Progenitor cell of endocrine pancreas (in vitro differentiated cells): ENCODE measurements at places on chromosomes 12 and 14. TPM values are rescaled to one million over a fixed set of nuclear protein-coding genes. Genes with fewer than 3 reads are reported as not detected.

- no peak for DNase-seq
Measured at GRCh38 chr14:39673734-39674133, 241.5 kb upstream of the FBXO33 start.

DNA sequence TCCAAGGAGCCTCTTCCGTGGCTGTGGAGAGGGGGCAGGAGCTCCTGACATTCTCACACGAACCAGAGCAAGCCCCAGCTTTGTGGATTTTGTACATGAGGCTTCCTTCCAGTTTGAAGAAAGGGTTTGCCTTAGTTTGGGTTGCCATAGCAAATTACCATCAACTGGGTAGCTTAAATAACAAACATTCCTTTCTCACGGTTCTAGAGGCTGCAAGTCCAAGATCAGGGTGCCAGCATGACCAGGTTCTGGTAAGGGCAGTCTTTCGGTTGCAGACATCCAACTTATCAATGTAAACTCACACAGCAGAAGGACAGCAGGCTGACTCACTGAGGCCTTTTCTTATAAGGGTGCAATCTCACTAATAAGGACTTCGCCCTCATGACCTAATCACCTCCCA lies 25.9 kb upstream of the STAB2 start:
- DNase-seq = no peak

- no peak for DNase-seq
Measured at GRCh38 chr12:85872497-85873091, 1.5 kb upstream of the NTS start.

GRCh38 chr14:92906823-92907222 lies 16.1 kb upstream of the CHGA start:
- no peak for DNase-seq

DNA sequence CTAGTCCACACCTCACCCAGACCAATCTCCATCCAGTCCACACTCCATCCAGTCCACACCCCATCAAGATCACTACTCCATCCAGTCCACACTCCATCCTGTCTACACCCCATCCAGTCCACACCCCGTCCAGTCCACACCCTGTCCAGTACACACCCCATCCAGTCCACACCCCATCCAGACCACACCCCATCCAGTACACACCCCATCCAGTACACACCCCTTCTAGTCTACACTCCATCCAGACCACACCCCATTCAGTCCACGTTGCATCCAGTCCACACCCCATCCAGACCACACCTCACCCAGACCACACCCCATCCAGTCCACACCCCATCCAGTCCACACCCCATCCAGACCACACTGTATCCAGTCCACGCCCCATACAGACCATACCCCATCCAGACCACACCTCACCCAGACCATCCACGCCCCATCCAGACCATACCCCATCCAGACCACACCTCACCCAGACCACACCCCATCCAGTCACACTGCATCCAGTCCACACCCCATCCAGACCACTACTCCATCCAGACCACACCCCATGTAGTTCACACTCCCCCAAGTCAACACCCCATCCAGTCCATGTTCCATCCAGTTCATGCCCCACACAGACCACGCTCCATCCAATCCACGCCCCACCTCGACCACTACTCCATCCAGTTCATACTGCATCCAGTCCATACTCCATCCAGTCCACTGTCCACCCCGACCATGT lies 116.6 kb upstream of the RTL1 start:
- DNase-seq = peak; percentile 5

- DNase-seq = no peak
Measured at GRCh38 chr14:94601884-94602391, 10.3 kb upstream of the SERPINA3 start.

- DNase-seq = no peak
Measured at GRCh38 chr14:63290741-63291430, 27.8 kb downstream of the GPHB5 start.

The KRT71 gene
- total RNA-seq = not detected in 2 replicates

The BCL2L14 gene
- 1.1 and 1.4 TPM in 2 replicates for total RNA-seq

The AMHR2 gene
- total RNA-seq = 35.1 and 35.7 TPM in 2 replicates
